Anterior cingulate cortex (tissue), 58 donors: ENCODE measurements at places on chromosomes 6 and 20.
A peak's percentile ranks its signal among the peaks of the same experiment; 100 is the strongest.

GRCh38 chr20:38920851-38921250 is 5.4 kb upstream of the FAM83D start:
- no peak for DNase-seq

DNA sequence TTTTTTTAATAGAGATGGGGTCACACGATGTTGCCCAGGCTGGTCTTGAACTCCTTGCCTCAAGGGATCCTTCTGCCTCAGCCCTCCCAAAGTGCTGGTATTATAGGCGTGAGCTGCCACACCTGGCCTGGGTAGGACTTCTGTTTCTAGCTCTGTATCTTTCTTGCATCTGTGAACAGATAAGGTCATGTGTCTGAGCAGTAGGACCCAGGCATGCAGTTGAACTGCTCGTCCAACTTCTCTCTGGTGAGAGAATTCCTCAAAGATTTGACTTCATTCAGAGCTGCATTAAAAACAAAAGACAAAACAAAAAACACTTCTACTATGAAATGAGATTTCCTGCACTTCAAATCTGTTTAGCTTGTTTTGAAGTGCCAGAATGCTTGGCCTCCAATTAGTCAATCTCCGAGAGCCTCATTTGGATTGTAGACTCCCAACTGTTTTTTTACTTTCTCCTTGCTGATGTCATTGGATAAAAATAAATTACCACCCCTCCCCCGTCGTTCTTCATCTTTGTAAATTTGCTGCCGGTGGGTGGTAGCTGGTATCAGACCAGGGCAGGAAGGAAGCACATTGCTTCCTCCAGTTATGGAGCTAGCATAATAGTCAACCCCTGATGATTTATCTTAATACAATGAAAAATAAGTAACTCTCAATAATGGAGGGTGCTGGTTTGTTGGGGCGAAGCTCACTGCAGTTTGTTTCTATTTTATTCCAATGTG is 17.6 kb downstream of the CD109 start:
- DNase-seq, result no peak

DNA sequence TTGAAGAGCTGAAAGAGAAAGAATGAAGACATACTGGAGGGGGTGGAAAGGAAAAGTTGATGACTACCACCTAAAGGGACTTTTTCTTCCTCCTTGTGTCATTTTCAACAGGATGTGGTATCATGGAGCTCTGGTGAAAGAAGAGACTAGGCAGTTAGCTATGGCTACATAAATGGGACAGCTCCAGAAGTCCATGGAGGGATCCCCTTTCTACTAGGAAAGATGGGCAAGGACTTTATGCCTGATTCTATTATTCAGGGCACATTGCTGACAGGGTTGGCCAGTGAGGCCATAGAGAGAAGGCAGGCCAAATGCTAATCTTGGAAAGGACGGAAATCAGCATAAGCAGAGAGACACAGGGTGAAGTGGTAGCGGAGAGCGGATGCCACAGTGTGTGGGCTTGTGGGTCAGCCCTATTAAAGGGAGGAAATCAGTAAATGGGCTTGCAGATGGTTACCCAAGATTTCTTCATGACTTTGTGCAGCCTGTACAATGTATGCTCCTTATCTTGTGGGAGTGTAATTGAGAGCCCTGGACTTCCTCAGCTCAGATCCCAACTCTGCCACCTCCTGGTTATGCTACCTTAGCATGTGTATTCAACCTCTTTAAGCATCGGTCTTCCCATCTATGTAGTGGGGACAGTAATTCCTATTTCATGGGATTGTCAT is 77.4 kb upstream of the TMEM170B start:
- DNase-seq, result no peak

DNA sequence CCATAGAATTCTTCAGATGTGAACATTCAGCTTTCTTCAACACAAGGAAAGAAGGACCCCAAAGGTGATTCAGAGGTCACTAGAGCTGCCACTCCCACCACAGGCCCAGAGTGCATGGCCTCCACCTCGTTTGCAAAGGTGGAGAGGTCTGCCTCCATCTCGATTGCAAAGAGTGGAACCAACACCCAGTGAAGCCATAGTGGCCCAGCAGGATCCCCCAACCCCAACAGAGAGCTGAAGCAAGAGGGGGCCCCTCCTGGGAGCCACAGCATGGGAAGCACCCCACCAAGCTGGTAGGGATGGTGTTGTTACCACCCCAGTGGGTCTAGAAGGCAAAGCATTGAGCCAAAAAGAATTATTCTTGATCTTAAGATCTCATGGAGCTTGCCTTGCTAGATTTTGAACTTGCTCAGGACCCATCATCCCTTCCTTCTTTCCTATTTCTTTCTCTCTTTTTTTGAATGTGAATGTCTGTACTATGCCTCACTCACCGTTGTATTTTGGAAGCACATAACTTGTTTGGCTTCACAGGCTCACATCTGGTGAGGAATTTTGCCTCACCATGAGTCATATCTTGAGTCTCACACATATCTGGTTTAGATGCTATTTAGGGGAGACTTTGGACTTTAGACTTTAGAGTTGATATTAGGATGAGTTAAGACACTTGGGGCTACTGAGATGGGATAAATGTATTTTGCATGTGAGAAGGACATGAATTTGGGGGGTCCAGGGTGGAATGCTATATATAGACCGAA is 119.2 kb downstream of the ANKRD60 start:
- no peak for DNase-seq

DNA sequence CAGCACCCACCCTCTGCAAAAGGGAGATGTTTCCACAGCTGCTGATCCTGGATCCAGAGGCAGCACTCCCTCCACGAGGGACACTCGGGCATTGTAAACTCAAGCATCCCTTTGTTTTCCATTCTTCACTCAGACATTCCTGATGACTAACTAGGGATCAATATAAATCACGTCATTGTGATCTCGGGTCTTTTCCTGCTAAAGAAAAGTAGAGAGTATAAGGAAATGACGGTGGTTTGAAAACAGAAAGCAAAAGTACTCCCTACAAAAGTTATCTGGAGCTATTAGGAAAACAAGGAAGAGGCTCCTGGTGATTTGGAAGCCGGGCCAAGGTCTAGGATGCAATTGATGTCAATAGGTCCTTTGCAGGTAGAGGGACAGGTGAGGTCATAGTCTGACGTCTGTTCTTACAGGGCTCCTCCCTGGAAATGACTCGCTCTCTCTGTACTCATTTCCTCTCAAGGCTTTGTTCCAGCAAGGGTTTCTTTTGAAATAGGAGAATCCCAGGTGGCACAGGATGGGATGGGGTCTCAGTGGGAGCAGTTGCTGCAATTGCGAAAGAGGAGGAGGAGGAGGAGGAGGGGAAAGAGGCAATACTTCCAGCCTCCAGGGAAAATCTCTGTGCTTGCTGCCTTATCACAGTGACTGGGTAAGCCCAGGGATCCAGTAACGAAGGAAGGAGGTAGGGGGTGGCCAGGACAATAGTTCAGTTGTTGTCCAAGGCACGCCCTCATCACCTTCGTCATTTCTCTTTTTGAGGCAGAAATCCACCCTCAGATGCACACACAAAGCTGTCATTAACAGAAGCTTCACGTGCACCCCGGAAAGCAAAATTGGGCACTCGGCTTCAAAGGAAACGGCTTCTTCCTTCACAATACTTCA is 222.8 kb downstream of the LY86 start:
- DNase-seq, result no peak

GRCh38 chr6:28337121-28337520 is 1.2 kb upstream of the ZSCAN31 start:
- no peak for DNase-seq

DNA sequence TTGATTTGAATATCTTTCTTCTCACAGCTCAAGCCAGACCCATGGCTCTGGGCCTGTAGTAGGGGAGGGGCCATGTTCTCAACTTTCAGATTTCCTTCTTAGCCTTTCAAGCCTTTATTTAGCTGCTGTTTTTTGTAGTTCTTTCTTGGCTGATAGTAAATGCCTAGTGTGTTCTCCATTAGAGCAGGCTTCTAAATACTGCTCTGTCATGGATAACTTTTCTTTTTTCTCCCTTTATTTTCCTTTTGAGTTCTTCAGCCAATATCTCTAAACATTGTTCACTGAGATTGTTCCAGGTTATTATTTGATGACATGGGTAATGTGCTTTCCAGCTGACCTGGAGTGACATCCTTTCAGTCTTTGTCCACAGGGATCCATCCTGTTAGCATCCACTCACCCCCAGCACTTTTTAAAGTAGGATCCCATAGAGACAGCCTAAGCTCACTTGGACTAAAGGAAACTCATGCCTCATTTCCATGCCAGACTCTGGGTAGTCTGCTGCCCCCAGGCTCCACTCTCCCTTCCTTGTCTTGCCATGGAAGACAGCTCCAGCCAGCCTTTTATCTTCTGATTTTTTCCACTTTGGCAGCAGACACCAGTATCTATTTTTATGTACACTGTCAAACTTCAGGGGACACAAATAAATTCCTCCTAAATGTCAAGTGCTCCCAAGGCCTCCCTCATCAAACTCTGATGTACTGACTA is 645.6 kb downstream of the RNF144B start:
- peak; percentile 6 for DNase-seq

DNA sequence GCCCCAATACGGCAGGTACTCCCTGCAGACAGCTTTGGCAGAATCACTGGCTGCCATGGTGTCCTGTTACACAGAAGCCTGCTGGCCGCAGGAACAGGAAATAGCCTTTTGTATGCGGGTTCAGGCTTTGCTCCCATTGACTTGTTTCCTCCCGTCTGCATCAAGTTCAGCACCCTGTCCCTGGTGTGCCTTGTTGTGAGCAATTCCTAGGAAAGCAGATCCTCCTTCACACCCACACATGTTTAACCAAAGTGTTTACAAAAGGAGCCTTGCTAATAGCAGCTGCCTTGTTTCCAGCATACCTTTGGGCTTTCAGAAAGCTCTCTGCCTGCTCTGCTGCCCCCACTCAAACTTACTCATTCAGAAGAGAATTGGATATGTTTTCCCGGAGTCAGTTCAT is 127.2 kb upstream of the SUPT3H start:
- no peak for DNase-seq
